Purkinje cell (primary cell): ENCODE measurements at places on chromosomes 4 and X. TPM values are rescaled to one million over a fixed set of nuclear protein-coding genes. Genes with fewer than 3 reads are reported as not detected.

The SPATA4 gene
- polyA plus RNA-seq, result 2.7 and 4.7 TPM in 2 replicates

The WAS gene
- not detected in 2 replicates for polyA plus RNA-seq

The TCP11X2 gene
- not detected in 2 replicates for polyA plus RNA-seq

The MAGED4 gene
- polyA plus RNA-seq, result 0.55 and 2.4 TPM in 2 replicates

The CT55 gene
- 0.22 TPM in 1 of 2 replicates, not detected in the other for polyA plus RNA-seq

The REPS2 gene
- polyA plus RNA-seq, result 44.5 and 54.0 TPM in 2 replicates

The CTAG2 gene
- not detected in 2 replicates for polyA plus RNA-seq

The NXF2B gene
- not detected in 2 replicates for polyA plus RNA-seq

The PDE6B gene
- 0.53 and 1.2 TPM in 2 replicates for polyA plus RNA-seq

The RAB33A gene
- polyA plus RNA-seq, result 40.4 and 67.4 TPM in 2 replicates

The DCLK2 gene
- polyA plus RNA-seq, result 5.3 and 8.5 TPM in 2 replicates

The H2BW2 gene
- not detected in 2 replicates for polyA plus RNA-seq

The FGF16 gene
- not detected in 2 replicates for polyA plus RNA-seq

The EIF4E gene
- polyA plus RNA-seq, result 98.2 and 147 TPM in 2 replicates

The PWWP3B gene
- 3.8 TPM in 1 of 2 replicates, not detected in the other for polyA plus RNA-seq

The PABPC4L gene
- polyA plus RNA-seq, result 0.17 TPM in 1 of 2 replicates, not detected in the other

The FAM9C gene
- not detected in 2 replicates for polyA plus RNA-seq

The IBSP gene
- 0.62 TPM in 1 of 2 replicates, not detected in the other for polyA plus RNA-seq

The TENM3 gene
- polyA plus RNA-seq, result 67.9 and 70.0 TPM in 2 replicates

The INPP4B gene
- 2.7 and 5.4 TPM in 2 replicates for polyA plus RNA-seq

The PDZD4 gene
- 0.43 and 2.1 TPM in 2 replicates for polyA plus RNA-seq
